NCI-H1436 treated with DMSO at 0.1 percent for 48 hours (cell line): ENCODE measurements at places on chromosomes 4 and X.

DNA sequence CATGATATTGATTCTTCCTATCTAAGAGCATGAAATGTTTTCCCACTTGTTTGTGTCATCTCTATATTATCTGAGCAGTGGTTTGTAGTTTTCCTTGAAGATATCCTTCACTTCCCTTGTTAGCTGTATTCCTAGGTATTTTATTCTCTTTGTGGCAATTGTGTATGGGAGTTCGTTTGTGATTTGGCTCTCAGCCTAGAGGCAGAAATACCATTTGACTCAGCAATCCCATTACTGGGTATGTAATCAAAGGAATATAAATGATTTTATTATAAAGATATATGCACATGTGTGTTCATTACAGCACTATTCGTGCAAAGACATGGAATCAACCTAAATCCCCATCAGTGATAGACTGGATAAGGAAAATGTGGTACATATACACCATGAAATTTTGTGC lies 172.7 kb upstream of the IL15 start:
- DNase-seq, result no peak

DNA sequence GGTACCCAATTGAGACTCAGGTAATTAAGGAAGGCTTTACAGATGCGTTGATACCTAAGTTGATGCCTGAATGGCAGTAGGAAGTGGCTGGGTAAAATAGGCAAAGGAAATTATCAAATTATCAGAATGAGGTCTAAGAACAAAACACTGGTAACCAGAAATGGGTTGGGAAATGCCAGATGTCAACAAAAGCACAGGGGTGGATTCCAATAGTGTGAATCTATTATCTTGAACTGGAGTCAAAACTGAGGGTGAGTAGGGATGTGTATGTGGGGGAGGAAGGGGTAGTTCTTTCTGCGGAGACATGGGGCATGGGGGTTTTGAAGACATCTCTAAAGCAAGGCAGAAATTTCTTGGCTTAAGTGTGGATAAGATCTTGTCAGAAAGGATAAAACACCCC lies 16.0 kb upstream of the SEPTIN6 start:
- no peak for DNase-seq

DNA sequence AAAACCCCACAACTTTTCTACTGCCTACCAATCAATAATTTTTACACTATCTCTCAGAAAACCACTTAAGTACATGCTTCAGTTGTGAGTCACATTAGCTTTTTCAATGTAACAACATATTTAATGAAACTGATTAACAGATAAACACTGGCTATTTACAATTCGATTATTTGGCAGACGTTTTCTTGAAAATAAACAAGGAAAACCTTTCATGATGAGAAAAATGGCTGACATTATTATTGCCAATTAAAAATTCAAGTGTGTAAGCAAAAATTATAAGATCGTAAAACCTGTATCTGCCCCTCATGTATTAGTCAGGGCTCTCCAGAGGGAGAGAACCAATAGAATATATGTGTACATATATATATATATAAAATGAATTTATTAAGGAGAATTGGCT lies 1555.5 kb upstream of the IGFBP7 start:
- DNase-seq, result no peak

GRCh38 chr4:56220261-56220660 lies 167.0 kb downstream of the AASDH start:
- DNase-seq, result no peak

DNA sequence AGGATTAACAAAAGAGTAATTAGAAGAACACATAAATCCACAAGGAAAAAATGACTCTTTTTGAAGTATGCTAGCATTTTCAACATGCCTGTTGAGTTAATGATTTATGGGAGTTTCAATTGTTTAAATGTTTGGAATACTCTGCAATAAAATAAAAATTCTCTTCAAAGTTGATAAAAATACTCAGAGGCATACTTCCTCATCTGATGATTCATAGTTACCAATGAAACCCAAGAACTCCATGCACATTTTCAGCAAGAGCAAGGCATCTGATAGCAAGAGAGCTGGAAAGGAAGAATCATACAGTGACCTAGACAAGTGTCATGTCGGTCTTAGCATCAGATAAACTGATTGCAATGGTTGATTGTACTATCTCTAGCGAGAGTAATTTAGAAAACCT lies 443.7 kb upstream of the ATOH1 start:
- no peak for DNase-seq

DNA sequence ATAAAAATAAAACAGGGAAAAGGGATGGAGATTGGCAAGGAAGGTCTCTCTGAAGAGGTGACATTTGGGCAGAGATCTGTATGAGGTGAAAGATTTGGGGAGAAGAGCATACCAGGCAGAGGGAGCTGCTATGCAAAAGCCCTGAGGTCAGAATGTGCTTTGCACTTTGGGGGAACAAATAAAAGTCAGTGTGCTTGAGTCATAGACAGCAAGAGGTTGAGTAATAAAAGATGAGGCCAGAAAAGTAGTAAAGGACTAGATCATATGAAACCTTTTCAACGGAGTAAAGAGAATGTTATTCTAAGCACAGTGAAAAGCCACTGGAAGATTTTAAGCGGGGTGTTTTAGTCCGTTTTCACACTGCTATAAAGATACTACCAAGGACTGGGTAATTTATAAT lies 76.5 kb upstream of the TEX13A start:
- DNase-seq, result no peak

GRCh38 chr4:90727938-90728337 lies 600.7 kb downstream of the CCSER1 start:
- DNase-seq, result no peak

GRCh38 chr4:55906989-55907388 lies 41.8 kb upstream of the CEP135 start:
- no peak for DNase-seq

- no peak for DNase-seq
Measured at GRCh38 chr4:26803211-26803861, 57.3 kb upstream of the STIM2 start.

DNA sequence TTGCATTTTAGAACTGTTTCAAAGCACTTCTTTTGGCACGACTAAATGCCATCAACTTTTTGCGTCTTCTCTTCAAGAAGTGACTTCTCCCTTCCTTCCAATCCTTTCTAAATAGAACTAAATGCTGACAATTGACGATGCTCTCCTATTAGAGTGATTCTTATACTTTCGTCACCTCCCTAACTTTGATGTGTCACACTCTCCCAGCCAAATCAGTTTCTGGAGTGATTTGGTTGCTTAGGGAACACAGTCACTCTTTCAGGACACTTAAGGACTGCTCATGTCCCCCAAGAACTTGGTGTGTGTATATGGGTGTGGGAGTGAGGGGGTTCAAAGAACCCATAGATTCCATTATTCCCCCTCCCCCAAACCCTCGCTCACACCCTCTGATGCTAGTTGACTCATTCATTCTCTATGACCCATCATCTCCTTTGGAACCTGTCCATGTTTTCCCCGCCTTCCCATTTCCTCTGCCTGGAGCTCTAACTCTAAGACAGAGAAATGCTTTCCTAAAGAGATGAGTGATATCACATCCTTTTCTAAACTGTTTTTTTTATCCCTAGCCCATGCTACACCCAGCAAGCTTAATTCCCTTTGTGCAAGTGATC lies 26.8 kb upstream of the AREG start:
- DNase-seq, result no peak

DNA sequence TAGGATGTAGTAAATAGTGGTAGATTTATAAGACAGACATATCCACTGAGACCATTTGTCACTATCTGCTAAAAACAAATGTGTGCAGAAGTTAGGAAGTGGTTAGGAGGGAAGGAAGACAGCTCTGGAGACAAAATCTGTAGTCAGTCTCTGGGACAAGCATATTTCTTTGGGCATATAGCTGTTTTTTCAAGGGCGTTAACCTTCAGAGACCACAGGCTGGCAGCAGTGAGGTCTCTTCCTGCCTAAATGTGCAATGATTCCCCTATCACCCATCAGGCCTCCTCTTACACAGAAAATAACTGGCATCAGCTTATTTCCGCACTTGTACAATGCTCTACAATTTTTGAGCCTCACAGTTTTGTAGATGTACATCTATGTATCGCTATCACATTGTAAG lies 6.5 kb downstream of the TMEM150C start:
- no peak for DNase-seq

DNA sequence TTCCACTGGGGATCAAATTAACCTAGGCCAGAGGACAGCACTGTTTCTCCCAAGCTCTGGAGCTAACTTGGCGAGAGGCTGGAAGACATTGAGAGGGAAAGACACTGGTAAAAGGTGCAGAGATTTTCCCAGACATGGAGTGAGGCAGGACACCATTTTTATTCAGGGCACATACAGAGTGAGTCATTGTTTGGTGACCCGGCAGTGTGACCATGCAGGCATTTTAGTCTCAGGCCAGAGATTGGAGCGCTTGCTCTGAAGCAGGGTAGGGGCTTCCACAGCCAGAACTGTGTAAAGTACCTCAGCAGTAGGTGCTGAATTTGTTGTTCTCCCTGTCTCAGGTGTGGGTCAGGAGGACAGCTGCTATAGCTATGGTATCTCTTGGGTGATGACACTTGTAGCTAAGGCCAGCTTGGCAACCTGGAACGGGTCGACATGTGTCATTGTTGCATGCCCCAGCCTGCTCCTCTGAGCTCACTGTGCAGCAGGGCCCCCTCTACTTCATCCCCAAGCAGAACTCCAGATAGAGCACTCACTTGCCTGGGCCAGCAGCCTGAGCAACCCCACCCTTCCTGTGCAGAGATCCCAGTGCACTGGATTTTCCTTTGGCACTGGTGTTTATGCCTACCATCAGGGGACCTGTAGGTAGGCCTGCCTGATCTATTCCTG lies 79.8 kb upstream of the ATP8A1 start:
- DNase-seq, result no peak

- DNase-seq, result no peak
Measured at GRCh38 chr4:48898733-48899431, 7.7 kb downstream of the OCIAD2 start.

GRCh38 chrX:148933881-148934280 lies 433.5 kb downstream of the AFF2 start:
- no peak for DNase-seq

- DNase-seq, result no peak
Measured at GRCh38 chr4:158122501-158122900, 50.3 kb downstream of the GASK1B start.

- DNase-seq, result no peak
Measured at GRCh38 chr4:92303621-92304027, at the start of gene GRID2. Gene GRID2, plus strand, starts transcription at chr4:92303966.

GRCh38 chrX:129706400-129707072 lies 32.2 kb upstream of the XPNPEP2 start:
- no peak for DNase-seq

DNA sequence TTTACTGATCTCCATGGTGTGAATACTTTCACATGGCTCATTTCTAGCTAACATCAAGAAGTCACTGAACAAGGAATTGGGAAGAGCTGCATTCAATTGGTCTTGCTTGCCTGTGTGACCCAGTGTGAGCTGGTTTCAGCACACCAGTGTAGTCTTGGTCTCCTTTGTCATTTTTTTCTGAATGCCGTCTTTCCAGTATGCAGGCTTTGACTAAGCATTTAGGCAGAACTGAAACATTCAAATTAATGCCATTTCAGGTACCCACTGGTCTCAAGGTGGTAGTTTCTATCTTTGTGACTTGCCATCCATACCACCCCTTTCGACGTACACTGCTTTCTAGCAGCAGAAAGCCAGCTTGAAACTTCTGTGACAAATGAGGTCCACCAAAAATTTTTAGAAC lies 550.5 kb upstream of the BOD1L1 start:
- no peak for DNase-seq

GRCh38 chr4:184402239-184402638 lies 72.1 kb downstream of the IRF2 start:
- no peak for DNase-seq

DNA sequence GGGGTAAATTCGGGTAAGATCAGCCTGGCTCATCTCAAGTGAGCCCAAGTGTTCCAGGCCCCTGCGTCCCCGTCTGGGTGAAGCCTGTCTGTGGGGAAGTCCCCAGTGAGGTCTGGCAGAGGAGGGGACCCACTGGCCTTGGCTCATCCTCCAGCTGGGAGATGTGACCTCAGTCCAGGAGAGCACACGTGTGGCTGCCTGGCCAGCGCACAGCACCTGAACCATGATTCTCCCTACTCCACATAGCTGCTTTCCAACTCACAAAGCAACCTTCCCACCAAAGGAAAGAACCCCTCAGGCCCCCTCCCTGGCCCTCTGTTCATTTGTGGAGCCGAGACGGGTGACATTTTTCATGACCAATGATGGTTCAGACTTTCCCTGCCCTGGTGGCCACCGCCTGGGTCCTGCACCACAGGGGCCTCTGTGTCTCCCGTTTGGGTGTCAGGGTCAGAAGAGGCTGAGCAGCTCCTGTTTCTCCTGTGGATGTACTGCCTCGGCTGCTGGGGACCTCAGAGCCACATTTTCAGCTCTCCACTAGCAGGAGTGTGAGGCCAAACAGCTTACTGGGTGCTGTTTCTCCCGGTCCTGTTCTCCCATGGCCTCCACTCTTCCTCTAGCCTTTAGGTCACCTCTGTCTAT lies 111.4 kb downstream of the CPZ start:
- no peak for DNase-seq

- no peak for DNase-seq
Measured at GRCh38 chr4:78939667-78940008, 400 bp upstream of the PAQR3 start.
